Stimulated activated CD8-positive, alpha-beta memory T cell treated with anti-CD3 and anti-CD28 coated beads, Interleukin-7, amount 100 ng/mL, for 1 hour (primary cell): ENCODE measurements at places on chromosomes 2 and 18.

- DNase-seq, result no peak
Measured at GRCh38 chr2:173931751-173932150, 33.4 kb downstream of the SP3 start.

GRCh38 chr18:79397247-79397829 lies 1.6 kb downstream of the NFATC1 start:
- DNase-seq, result no peak

DNA sequence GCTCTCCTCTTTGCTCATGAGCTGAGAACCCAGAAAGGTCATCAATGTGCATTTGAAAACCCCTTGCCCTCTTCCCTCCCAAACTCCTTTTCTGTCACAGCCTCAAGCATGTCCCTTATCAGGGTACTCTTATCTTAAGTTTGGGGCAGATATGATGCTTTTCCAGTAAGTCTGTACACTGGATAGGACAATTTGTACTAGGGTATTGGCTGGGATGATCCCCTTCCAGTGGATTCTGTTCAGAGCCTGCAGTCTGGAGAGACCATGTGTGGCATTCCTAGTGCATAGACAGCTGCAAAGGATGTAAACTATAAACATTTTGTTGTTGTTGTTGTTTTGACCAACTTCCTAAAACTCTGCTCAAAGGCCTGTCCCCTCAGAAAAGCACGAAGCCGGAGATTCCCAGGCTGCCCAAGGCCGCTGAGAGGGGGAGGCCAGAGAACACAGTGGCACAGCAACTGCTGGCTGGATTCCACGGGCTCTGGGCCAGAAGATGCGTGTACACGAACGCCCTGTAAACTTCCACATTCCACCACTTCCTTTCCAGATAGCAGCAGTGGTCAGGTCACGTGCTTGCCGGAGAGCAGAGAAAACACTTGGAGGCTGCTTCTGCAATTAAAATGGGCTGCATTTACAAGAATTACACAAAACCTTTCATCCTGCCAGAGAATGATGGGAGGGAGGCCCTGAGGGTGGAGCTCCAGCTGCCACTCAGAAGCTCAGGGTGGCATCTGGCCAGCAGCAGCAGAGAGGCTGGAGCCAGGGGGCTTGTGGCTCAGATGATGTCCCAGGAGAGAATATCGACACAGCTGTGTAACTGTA lies 42.1 kb downstream of the BMP10 start:
- DNase-seq, result peak; percentile 44

DNA sequence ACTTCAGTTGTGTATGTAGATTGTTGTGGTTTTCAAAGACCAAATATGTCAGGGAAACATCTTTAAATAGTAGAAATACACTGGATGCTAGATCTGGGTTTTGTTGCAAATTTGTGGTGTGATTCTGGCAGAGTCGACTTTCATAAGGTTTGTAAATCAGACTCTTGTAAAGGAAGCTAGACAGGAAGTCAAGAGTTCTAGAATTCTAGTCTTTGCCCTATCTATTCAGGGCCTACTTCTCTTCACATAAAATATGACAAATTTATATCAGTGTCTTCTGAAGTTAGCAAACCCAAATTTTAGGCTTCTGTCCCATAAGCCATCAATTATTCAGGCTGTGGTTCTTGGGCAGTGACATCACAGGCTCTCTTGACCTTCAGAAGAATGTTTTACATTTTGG lies 1579.2 kb upstream of the PIK3C3 start:
- no peak for DNase-seq

GRCh38 chr2:197195518-197195917 lies 115.1 kb downstream of the ANKRD44 start:
- DNase-seq, result no peak
